ENCODE measurements at places on chromosomes 5 and 9.

DNA sequence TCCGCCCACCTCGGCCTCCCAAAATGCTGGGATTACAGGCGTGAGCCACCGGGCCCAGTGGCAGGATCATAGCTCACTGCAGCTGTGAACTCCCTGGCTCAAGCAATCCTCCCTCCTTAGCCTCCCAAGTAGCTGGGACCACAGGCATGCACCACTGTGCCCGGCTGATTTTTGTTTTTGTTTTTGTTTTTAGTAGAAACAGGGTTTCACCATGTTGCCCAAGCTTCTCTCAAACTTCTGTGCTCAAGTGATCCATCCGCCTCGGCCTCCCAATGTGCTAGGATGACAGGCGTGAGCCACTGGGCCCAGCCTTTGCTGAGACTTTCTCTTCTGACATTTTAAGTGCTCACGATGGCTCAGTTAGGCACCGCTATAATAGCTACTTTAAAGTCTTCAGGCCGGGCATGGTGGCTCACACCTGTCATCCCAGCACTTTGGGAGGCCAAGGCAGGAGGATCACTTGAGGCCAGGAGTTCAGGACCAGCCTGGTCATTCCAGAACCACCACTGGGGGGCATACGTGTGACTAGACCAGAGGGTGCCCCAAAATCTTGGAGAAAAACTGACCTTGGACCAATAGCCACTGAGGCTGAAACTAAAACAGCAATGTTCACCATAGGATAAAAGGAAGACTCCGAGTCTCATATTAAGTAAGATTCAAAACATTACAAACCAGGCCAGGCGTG, 3.1 kb upstream of the ENTPD8 start:
- DNase-seq, result no peak

- no peak for DNase-seq
Observed at GRCh38 chr5:55540024-55540423, 5.3 kb upstream of the PLPP1 start.

DNA sequence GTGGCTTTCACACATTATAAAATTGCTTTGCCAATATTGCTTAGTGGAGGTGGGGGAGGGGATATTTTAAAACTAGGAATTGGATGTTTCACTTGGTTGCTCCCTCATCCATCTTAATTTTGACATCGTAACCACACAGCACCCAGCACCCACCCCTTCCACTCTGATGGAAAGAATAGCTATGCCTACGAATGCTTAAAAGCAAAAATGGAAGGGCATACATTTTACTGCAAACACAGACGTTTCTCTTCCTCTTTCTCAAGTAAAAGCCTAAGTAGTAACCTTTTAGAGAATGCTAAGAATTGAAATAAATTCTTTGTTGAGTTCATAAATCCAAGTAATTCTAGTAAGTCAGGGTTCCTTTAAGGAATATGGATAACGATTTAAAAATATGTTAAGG, 69.9 kb downstream of the JAKMIP2 start:
- no peak for DNase-seq

DNA sequence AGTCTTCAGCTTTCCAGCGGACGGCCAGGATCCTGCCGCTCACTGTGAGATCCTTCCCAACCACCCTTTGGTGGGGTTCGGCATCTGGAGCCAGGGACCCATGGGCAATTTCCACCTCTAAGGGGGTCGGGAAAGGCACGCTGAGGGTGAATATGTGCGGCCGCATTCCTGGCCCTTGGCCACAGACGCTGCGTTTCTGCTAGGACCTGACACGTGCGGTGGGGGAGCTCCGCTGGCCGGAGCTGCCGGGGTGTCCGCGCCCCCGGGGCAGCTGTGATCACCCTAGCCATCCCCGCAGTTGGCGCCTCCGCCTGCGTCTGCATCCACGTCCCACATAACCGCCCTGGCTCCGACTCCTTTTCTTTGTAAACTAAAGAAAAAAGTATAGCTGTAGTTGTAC, 5.3 kb upstream of the DNAJA1 start:
- DNase-seq, result no peak

DNA sequence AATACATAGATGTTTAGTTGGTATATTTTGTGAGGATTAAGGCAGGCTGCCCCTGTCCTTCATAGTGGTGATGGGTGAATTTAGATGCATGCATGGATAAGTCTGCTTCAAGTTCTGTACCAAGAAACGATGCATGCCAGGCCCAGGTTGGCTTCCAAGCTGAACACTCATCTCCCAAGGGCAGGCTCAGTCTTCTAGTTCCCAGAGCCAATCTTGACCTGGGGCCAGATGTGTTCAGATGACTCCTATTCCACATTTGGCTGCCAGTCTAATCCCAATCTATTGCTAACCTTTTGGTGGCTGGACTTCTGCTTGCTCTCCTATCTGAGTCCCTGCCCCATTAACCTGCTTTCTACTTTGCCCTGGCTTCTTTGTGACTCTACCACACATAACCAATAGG, 18.5 kb upstream of the SNAPC3 start:
- no peak for DNase-seq

DNA sequence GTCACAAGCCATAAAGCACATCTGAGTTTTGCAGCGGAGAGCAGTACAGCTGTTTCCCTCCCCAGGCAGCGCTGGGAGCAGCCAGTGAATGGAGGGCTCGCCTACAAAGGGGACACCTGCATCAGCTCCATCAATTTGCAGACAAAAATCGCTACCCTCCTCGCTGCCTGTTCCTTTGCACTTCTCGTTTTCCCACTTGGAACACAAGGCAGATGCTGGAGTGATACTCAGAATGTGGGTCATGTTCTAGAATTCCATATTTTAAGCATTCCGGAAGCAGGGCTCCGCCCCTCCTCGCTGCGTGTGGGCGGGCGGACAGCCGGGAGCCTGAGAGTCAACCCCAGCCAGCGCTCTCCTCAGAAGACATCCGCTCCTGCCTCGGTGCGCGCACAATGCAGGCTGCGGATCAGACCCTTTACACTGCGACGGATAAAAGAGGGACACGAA, 92.1 kb downstream of the LMNB1 start:
- no peak for DNase-seq

- no peak for DNase-seq
Observed at GRCh38 chr9:22863736-22864135, 417.1 kb downstream of the DMRTA1 start.

DNA sequence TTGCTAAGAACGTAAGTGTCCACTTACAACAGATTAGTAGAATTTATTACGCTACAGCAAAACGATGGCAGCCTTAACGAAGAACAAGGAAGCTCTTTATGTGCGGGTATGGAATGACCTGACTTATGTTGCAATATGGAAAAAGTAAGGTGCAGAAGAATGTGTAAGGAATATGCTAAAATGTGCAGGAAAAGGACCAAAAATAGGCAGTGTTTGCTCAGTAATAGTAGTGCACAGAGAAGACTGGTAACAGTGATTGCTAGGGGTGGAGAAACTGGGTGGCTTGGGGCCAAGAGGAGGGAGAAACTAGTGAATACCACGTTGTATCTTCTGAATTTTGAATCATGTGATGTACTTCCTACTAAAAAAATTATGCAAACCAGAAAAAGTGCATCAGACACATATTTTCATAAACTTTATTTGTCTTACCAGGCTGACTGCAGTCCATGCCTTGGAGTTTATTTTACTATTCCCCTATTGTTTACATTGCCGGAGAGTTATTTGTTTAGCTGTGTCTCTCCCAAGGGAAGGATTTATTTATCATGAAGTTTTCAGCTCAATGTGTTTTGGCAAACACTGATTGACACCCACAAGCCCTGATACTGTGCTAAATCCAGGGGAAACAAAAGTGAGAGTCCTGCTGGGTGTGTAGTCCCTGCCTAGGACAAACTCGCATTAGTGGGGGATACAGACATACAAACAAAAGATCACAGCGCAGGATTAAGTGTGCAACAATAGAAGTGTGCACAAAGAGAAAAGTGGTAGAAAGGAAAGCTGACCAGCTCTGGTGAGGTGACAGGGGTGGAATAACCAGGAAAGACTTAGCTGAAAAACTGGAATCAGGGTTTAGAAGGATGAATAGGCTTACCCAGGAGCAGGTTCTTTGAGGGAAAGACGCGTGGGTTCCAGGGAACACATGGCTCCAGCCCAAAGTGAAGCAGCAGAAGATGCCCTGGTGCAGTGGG, 34.0 kb upstream of the ZNF484 start:
- no peak for DNase-seq

DNA sequence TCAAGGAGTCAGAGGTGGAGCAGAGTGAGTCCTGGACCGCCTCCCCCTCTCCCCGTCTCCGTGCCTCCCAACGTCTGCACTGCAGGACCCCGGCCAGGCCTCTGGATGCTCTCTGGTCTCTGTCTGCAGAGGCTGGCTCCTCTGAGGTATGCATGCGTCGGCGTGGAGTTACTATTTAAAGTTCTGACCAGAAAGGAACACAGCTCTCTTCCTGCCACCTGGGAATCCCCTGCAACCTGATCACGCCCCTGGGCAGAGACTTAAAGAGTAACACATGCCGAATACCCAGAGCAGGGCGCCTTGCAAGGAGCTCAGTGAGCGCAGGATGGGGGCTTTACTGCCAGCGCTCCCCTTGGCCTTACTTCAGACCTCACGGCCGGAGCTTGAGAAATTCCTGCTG, 16.0 kb downstream of the ANXA6 start:
- no peak for DNase-seq

DNA sequence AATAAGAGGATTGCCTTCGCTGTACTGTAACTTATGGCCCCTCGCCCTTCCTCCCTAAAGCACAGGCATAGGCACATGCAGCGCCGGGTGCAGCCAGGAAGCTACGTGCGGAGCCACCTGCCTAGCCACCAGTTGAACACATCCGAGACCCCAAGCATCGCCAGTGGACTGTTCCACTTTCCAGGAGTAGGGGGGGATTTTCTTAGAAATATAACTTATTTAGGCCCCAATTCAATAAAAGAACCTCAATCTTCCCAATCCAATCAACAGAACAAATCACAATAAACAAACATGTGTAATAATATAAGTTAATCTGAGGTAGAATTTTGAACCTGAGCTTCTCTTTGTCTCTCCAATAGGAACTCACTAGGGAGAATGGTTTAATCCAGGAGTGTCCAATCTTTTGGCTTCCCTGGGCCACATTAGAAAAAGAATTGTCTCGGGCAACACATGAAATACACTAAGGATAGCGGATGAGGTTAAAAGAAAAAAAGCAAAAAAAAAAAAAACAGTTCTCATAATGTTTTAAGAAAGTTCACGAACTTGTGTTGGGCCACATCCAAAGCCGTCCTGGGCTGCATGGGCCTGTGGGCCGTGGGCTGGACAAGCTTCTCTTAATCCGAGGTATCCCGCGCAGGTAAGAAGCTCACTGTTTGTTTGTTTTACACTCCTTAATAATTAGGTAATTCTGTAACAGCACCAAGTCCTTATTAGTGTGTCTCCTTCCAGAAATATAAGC, 22.0 kb upstream of the NIPBL start:
- no peak for DNase-seq

DNA sequence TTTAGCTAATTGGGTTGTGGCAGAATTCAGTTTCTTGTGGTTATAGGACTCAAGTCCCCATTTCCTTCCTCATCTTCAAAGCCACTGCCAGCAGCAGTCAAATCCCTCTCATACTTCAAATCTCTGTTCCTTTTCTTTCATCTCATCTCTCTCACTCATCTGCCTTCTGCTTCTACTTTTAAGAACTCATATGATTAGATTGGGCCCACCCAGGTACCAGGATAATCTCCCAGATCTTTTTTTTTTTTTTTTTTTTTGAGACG, 8.0 kb upstream of the REEP5 start:
- DNase-seq, result no peak
